ENCODE measurements at places on chromosomes 12 and 14.

DNA sequence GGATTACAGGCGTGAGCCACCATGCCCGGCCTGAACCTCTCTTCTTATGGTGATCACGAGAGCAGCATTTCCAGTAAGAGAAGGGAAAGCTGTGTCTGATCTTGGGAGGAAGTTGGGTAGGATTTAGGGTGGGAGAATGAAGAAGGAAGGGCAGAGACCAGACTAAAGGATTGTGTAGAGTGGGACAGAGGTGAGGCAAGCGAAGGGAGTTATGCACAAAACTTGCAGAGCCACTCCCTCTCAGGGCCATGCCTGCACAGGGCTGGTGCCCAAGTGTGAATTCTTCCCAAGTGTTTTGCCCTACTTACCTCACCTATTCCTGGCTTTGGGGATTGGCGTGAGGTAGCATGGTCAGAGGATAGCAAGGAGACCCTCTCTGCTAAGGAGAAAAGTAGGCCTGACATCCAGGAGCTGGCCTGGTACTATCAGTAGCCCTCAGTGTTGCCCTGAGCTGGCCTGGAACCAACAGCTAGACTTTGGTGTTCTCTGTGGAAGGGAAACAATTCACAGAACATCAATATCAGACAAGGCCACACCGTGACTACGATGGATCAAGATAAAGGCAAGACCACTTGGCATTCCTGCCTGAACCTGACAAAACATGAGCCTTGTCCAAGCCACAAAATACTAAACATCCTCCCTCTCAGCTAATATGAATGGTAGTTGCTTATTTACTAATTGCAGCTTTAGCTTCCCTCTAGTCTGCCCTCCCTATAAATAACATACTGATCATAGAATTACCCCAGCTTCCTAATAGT lies 201.0 kb upstream of the AMIGO2 start:
- no peak for DNase-seq

DNA sequence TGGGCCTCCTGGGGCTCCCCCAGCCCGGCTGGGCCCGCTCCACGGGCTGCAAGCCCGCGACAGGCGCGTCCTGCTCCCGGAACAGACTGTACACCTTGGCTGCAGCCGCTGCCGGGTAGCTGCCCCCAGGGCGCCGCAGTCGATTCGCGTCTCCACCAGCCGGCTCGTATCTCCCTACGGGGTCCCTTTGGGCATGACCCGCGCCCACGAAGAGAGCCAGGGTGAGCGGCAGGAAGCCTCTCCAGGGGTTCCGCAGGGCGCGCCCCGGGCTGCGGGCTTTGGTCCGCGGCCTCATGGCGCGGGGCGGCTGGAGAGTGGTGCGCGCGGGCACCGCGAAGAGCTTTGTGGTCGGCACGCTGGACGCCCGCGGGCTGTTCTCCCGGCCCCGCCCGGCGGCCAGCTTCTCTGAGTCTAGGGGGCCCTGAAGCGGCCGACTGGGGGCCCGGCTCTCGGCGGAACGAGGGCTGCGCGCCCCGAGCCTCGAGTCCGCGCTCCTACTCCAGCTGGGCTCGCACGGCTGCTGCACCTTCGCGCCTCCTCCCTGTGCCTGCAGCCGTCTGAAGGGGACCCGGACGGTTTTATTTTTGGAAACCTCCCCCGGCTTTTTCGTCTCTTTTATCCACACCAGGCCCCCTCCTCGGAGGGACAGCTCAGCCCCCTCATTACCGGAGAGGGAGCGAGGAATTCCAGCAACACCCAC lies at the start of gene LTBP2:
TSS of gene LTBP2 (minus strand) at position 588 of the 700 bp plus-strand sequence. CDS start at position 295, 293 bp downstream.
- peak; percentile 56 for DNase-seq

- DNase-seq = no peak
Observed at GRCh38 chr12:76123259-76124212, 39.1 kb upstream of the NAP1L1 start.

DNA sequence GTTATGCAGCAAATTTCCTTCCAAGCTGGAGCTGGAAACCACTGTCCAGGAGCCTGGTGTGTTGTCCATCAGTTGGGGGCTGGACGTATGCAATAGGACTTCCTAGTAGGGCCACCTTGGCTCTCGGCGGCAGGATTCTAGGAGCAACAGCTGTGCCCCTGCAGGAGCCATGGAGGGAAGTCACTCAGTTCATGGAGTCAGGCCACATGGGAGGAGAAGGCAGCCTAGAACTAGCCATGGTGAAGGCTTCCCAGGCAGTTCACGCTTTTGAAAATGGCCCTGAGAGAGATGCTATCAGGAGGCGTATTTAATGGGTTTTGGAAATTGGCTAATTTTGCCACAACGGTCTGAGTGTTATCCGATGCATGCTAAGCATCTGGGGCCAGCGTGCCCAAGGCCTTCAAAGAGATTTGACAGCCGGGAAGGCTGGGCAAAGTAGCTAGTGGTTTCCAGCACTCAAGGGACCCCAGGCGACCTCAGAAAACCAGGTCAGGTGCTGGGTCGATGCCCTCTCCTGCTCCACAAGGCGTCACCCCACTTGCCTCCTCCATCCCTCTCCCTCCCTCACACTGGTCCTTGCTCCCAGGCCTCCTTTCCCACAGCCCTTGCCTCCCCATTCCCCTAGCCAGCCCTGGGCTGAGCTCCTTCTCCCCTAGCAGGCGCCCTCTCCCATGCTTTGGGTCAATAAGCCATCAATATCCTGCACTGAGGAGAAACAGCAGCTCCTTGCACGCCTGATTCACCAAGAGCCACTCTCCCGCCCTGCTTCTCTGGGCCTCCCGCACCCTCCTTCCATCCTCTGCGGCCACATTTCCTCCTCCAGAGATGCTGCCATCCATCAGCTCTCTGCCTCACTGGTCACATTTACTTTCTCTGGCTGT lies 30.9 kb upstream of the SYNDIG1L start:
- peak; percentile 31 for DNase-seq

- no peak for DNase-seq
Observed at GRCh38 chr12:10018386-10018785, 8.0 kb downstream of the CLEC12B start.

- DNase-seq = no peak
Observed at GRCh38 chr14:81533212-81533535, 479 bp downstream of the SEL1L start.

- DNase-seq = no peak
Observed at GRCh38 chr14:24398293-24398652, 530 bp upstream of the NYNRIN start.

- no peak for DNase-seq
Observed at GRCh38 chr12:19800884-19801283, 361.6 kb downstream of the AEBP2 start.

GRCh38 chr12:75483431-75483830 lies 2.9 kb downstream of the GLIPR1 start:
- no peak for DNase-seq

GRCh38 chr14:96410119-96410518 lies 18.2 kb downstream of the AK7 start:
- no peak for DNase-seq

GRCh38 chr14:59707778-59708561 lies 131.4 kb upstream of the CCDC175 start:
- DNase-seq = no peak

DNA sequence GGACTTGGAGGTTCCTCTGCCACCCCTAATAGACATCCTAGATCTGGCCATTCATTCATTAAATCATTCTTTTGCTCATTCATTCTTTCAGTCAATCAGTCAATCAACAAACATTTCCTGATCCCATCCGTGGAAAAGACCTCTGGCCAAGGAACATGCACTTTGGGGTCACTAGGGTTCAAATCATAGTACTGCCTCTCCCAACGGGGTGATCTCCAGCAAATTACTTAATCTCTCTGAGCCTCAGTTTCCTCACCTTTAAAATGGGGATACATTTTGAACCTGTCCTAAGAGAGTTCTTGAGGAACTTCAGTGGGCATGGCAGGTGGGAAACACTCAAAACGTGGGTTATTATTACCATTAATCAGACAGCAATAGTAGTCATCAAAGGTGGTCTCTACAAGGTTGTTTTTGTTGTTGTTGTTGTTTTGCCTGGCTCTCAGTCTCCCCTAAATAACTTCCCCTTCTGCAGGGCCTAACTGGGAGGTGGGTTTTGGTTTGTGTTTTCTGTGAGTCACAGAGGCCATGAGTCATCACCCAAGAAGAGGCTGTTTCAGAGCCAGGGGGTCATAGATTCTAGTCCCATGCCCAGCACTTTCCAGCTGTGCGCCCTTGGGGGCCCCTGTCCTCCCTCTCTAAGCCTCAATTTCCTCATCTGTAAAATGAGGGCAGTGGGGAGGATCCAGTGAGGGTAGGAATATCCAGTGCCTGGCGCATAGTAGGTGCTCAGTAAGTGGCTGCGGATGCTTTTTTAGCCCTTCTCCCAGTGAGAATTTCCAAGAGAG lies 16.9 kb upstream of the FAM222A start:
- DNase-seq = no peak

DNA sequence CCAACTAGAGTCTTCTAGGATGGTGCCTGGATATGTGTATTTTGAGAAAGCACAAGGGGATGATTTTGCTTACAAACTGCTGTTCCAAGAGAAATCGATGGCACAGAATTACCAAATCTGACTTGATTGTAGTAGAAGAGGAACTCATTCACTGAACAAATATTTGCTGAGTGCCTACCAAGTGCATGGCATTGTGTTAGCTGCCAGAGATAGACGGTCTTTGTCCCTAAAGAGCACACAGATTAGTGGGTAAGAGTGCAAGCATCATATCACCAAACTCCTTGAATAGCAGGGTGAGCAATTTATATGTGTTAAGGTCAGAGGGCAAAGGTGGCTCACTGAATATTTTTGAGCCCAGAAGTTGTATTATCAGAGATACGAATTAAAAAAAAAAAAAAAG lies 3.5 kb upstream of the FOXN3 start:
- DNase-seq = no peak

DNA sequence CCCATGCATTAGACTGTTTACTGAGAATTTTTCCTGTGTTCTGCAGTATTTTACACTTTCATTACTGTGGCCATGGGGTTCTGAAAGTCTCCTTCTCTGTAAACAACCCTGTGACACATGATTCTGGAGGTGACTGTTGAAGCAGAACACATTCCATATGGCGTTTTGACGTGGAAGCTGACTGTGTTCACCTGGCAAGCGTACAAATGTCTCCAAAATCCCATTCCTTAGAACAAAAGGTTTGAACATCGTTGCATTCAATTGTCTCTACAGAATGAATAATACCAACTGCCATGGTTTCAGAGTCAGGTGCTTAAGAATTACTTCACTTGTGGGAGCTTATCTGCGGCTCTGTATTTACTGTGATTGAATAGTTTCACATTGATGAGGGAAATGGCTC lies 485.6 kb upstream of the TMEM132C start:
- no peak for DNase-seq

DNA sequence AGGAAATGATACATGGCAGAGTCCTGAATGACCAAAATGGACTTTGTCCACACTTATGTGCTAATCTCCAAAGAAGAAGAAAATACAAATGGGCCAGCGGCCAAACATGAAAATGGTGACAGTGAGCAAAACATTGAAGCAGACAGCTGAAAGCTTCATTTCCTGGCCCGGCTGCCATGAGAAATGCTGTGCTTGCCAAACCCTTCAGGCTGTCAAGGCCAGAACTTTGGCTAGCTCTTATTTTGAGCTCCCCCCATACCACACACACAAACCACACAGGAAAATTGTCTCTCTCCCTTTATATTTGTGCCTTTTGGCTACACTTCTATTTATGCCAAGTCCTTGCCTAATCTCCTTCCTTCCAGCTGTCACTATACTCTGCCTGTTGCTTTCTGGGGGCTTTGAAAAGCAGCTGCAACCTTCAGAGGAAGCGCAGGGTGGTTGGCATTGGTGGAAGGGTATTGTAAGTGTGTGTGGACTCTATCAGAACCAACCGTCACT lies 323.8 kb downstream of the RAD51B start:
- no peak for DNase-seq

- DNase-seq = peak; percentile 73
Observed at GRCh38 chr12:129911428-129912049, 7.7 kb upstream of the TMEM132D start.

DNA sequence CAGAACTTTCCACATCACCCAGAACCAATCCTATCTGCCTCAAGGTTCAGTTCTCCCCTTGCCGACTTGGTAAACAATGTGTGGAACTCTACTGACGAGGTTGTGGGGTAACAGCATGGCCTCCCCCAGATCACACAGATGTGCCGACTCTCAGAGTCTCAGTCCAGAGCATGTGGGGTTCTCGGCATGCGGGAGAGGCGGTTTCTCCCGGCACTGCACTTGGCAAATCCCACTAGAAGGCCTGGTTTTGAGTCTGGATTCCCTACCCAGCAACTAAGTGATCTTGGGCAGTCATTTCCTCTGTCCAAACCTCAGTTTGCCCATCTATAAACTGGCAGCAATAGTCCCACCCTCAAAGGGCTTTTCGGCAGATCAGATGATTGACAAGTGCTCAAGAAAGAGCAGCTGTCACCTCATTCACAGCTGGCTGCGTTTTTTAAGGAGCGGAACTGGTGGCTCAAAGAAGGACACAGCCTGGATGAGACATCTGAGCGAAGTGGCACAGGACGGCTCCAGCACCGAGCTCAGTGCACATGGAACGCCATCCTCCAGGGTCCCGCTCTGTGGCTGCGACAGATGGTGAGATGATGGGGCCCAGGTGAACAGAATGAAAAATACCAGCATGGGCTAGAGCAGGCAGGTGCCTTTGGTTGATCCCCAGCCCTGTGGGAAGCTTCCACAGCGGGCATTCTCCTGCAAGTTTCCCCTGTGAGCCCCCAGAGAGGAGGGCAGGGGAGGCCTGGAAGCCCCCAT lies 7.3 kb downstream of the TESC start:
- no peak for DNase-seq

- peak; percentile 35 for DNase-seq
Observed at GRCh38 chr14:21913759-21914158, 240.1 kb upstream of the OR4E1 start.
